ENCODE measurements at places on chromosomes 12 and 14.

DNA sequence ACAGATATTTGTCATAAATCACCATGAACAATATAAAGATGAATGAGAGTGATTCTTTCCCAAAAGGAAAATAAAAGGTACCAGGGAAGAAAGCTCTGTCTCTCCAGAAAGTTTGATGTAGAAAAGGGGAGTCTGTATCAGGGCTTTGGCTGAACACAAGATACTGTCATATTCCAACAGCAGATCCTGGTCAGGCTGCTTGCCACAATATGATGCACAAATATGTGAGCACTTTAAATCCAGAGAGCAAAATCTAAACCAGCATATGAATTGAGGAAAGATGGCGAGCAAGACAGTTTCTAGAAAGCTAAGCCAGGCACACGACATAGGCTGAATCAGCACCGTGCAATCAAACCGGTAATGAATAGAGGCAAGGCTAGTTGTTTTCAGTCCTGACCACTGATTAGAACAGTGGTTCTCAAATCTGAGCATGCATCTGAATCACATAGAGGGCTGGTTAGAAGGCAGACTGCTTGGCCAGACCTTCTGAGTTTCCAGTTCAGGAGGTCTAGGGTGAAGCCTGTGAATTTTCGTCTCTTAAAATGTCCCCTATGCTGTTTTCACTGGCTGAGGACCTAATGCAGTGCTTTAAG is 60.7 kb downstream of the PLCZ1 start:
- DNase-seq: no peak

GRCh38 chr12:33438025-33438772 is 1.4 kb downstream of the SYT10 start:
- DNase-seq: no peak

DNA sequence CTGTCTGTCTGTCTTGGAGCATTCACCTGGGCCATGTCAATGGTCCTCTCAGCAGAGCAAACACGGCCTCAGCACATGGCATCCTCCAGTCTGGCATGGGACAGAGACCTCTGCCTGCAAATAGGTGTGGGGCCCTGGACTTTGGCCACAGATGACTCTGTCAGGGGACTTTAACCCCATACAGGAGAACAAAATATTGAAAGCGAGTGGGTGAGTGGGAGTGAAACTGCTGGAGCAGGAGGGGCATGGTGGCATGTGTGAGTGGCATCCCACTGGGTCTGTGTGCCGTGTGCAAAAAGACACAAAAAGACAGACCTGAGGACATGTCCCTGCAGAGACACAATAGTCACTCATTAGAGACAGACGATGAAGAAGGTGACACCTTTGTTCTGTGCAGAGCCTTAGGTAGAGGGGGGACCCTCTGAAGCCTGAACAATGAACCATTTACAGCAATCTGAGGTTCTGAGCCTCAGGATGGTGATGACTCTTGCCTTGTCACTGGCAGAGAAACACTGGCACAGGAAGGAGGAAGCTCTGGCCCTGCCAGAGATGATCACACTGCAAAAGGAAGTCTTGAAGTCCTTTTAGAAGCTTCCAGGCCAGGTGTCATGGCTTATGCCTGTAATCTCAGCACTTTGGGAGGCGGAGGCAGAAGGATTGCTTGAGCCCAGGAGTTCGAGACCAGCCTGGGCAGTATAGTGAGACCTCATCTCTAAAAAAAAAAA is 7.5 kb downstream of the LAG3 start:
- no peak for DNase-seq

GRCh38 chr12:6635375-6635855 is 344 bp downstream of the LPAR5 start:
- peak; percentile 36 for DNase-seq

All from glutamatergic neuron (in vitro differentiated cells).